ENCODE measurements at places on chromosomes 3 and 15. TPM values are rescaled to one million over a fixed set of nuclear protein-coding genes. Genes with fewer than 3 reads are reported as not detected.
A peak's percentile ranks its signal among the peaks of the same experiment; 100 is the strongest.

DNA sequence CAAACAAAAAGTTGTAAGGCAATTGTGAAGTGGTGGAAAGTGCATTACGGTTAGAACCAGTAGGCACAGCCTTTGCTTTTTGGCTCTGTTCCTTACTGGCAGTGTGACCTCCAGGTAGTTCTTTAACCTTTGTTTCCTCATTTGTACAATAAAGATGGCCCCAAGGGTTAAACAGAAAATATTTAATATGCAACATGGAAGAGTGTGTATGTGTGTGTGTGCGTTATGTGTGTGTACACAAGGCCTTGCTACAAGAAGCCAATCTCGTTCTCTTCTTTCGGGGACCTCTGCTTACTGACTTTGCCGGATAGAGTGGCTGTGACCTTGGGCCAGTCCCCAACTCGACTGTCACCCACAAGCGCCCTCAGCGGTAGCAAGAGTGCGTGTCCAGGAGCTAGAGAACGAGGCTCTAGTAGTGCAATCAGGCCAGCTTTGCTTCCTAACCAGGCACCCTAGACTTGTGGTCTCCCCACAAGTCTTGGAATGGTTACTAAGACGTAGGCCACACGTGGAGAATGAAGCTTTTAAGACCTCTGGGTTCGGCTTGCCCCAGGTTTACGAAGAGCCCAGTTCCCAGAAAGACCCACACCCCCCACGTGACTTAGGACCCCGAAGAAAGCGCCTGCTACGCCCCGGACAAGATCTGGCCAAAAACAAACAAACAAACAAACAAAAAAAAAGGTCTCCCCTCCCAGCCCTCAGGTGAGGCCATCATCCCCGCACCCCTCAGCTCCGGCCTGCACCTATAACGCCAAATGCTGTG is 593 bp downstream of the CIAO2A start:
- H3K4me1 ChIP-seq = peaks cover 44% of the 10 kb centered on the region
- H3K36me3 ChIP-seq = peaks cover 4% of the 10 kb centered on the region
- peak overlapping the region; percentile 98 for H3K4me3 ChIP-seq
- peak overlapping the region; percentile 88 for H3K27ac ChIP-seq
- DNase-seq = peak; percentile 55

CCDC54 gene
- total RNA-seq = not detected

HHATL gene
- total RNA-seq = not detected

DNA sequence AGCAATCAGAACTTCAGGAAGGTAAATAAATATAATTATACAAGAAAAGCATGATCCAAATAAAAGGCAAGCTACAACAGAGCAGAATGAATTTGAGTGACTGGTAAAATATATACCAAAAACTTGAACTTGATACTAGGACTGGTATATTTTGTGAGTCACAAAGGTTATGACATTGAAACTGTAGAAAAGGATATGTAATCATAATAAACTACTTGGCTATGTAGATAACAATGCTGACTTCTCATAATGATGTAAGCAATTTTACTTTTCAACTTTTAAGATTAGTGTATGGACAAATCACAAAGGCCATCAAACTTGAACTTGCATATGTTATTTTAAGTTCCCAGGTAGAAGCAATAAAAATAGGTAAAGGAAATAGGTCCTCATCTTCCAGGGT is 384.5 kb upstream of the NECTIN3 start:
- H3K4me1 ChIP-seq = no peaks in the 10 kb centered on the region
- H3K27ac ChIP-seq = no peak overlapping the region
- no peaks in the 10 kb centered on the region for H3K27me3 ChIP-seq
- no peaks in the 10 kb centered on the region for H3K36me3 ChIP-seq

GRCh38 chr3:127758013-127758412 is 64.3 kb downstream of the MGLL start:
- no peak overlapping the region for H3K27ac ChIP-seq
- H3K4me1 ChIP-seq = no peaks in the 10 kb centered on the region
- no peak for DNase-seq
- H3K4me3 ChIP-seq = no peak overlapping the region
- no peaks in the 10 kb centered on the region for H3K36me3 ChIP-seq

DNA sequence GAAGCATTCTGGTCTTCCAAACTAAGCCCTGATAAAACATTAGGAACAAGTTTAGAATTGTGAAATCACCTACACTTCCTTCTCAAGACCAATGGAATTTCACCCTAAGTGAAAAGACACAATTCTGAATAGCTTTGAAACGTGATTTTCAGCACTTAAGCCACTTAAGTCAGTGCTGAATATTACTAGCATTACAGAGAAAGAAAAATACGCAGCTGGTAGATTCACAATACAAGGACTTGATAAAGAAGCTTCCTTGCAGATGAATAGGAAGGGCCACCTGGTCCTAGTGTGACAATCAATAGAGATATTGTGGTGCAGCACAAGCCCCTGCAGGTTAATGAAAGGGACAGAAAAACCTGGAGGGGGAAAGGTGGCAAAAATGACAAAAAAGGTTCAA is 353.1 kb upstream of the ALCAM start:
- H3K27me3 ChIP-seq = no peaks in the 10 kb centered on the region
- DNase-seq = no peak
- H3K36me3 ChIP-seq = no peaks in the 10 kb centered on the region

GATM gene
- 1.9 TPM for total RNA-seq

SERPINI2 gene
- total RNA-seq = not detected

DNA sequence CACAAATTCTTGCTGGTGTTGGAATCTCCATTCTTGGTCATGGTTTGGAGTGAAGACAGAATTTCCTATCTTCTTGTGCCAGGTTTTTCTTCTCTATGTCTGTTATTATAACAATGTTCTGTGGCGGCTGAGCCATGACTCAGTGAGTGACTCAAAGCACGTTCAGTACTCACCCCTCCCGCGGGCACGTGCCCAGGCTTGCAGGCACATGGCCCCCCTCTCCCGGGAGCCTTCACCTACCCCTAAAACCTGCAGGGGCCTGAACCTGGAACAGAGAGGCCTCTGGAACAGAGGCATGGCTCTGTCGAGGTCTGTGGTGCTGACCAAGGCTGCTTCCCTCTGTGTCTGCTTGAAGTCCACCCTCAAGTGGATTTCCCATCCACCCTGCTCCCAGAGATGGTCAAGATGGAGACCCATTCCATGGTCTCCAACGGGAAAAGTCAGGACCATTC is 27.6 kb downstream of the PLXNB1 start:
- no peaks in the 10 kb centered on the region for H3K4me1 ChIP-seq
- H3K36me3 ChIP-seq = no peaks in the 10 kb centered on the region
- no peak overlapping the region for H3K4me3 ChIP-seq

DNA sequence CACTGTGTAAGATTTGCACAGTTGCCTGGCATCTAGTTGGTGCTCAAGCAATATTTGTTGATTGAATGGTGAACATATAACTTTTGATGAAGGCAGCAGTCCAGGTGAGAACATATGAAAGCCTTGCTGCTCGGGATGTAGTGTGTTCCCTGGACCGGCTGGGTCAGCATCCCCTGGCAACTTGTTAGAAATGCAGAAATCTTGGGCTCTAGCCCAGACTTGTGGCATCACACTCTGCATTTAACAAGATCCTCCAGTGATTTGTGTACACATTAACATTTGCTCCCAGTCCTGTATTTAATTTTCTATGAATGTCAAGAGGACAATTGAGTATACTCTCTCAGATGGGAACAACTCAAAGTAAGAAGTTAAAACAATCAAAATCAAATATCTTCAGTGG is 69.0 kb upstream of the SAMMSON start:
- no peak overlapping the region for H3K27ac ChIP-seq
- H3K4me1 ChIP-seq = no peaks in the 10 kb centered on the region
- no peak for DNase-seq

GRCh38 chr3:49793486-49794085 is 6.1 kb downstream of the CDHR4 start:
- DNase-seq = no peak
- H3K36me3 ChIP-seq = no peaks in the 10 kb centered on the region
- H3K4me3 ChIP-seq = no peak overlapping the region
- H3K27ac ChIP-seq = no peak overlapping the region
- no peaks in the 10 kb centered on the region for H3K27me3 ChIP-seq
- H3K4me1 ChIP-seq = peaks cover 5% of the 10 kb centered on the region

DNA sequence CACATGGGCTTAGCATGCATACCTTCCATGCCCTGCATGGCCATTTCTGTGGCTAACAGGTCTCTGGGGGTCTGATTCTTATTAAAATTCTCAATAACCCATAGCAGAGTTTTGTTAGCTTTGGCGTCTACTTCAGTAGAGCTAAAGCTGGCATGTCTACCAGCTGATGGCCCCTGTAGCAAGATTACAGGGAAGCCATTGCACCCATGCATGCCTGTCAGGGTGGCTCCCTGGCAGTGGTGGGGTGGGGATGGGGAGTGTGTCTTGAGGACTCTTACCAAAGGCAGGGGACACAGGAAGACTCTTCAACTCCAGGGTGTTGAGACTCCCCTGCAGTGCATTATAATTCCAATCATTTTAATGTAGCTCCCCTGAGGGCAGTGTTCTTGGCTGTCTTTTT is 4.7 kb downstream of the KY start:
- H3K27ac ChIP-seq = no peak overlapping the region
- DNase-seq = no peak
- no peaks in the 10 kb centered on the region for H3K4me1 ChIP-seq
- no peaks in the 10 kb centered on the region for H3K27me3 ChIP-seq

DNA sequence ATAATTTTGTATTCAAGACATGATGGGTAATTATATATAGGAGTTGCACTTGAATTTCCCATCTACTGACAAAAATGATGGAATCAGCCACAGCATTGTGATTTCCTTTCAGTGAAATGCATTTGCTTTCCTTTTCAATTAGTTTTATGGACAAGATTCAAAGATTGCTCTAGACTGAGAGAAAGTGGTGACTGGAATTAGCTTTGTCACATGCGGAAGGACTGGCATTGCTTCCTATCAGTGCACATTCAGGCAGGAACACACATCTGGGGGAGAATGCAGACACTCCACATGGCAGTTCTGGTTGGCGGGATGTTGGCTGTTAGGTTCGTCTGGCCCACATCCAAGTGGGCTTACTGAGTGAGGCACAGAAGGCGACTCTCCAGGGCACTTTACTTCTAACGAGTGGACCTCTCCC is 399.3 kb upstream of the RGMA start:
- DNase-seq = no peak
- no peaks in the 10 kb centered on the region for H3K4me1 ChIP-seq
- H3K27ac ChIP-seq = no peak overlapping the region
- H3K4me3 ChIP-seq = no peak overlapping the region

SLC12A8 gene
- total RNA-seq = 1.0 TPM

DNA sequence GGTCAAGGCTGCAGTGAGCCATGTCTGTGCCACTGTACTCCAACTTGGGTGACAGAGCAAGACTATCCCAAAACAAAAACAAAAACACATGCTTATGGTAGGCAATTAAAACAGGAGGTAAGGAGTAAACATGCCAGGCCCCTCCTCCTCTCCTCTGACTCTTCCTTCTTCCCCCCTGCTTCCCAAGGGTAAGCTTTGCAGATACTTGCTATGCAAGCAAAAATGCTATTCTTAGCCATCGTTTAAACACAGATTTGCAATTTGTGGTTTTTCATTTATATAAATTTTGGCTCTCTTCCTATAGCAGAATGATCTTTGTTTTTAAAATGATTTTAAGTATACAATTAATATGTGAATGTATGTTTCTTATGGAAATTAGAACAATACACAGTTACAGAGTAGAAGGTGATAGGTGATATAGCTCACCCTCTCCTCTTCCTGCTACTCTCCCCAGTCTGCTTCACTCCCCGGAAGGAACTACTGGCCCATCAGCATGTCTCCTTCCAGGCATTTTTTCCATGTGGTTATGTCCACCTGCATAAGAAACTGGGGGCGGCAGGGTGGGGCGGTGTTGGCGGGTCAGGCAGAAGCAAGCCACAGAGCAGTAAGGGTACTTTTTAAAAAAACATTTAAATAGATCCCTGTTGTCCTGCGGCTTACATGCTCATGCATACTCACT is 42.1 kb downstream of the IGF1R start:
- no peak for DNase-seq
- no peak overlapping the region for H3K4me3 ChIP-seq
- H3K27me3 ChIP-seq = no peaks in the 10 kb centered on the region
- no peaks in the 10 kb centered on the region for H3K36me3 ChIP-seq
- peaks cover 15% of the 10 kb centered on the region for H3K4me1 ChIP-seq

- no peak for DNase-seq
- H3K27ac ChIP-seq = no peak overlapping the region
- H3K4me3 ChIP-seq = no peak overlapping the region
- no peaks in the 10 kb centered on the region for H3K36me3 ChIP-seq
- H3K27me3 ChIP-seq = no peaks in the 10 kb centered on the region
Measured at GRCh38 chr3:159266779-159267178, 464.9 kb downstream of the MFSD1 start.

GRCh38 chr3:74107451-74107850 is 482.7 kb upstream of the PDZRN3 start:
- H3K4me1 ChIP-seq = no peaks in the 10 kb centered on the region
- no peak overlapping the region for H3K4me3 ChIP-seq
- no peak overlapping the region for H3K27ac ChIP-seq
- no peaks in the 10 kb centered on the region for H3K36me3 ChIP-seq
- H3K27me3 ChIP-seq = no peaks in the 10 kb centered on the region

CPEB1 gene
- total RNA-seq = 0.44 TPM

- H3K27me3 ChIP-seq = no peaks in the 10 kb centered on the region
- DNase-seq = no peak
- no peak overlapping the region for H3K4me3 ChIP-seq
Measured at GRCh38 chr15:40430271-40430805, 10.4 kb upstream of the BAHD1 start.

CRABP1 gene
- total RNA-seq = not detected

GRCh38 chr3:14131134-14131533 is 6.3 kb downstream of the TMEM43 start:
- H3K36me3 ChIP-seq = peaks cover 67% of the 10 kb centered on the region
- DNase-seq = no peak
- peaks cover 17% of the 10 kb centered on the region for H3K4me1 ChIP-seq
- H3K27me3 ChIP-seq = no peaks in the 10 kb centered on the region

IL17RB gene
- total RNA-seq = 2.1 TPM

- DNase-seq = no peak
- H3K4me3 ChIP-seq = no peak overlapping the region
- H3K4me1 ChIP-seq = no peaks in the 10 kb centered on the region
- peaks cover 6% of the 10 kb centered on the region for H3K36me3 ChIP-seq
Measured at GRCh38 chr15:99696096-99696495, 37.1 kb downstream of the LYSMD4 start.

DNA sequence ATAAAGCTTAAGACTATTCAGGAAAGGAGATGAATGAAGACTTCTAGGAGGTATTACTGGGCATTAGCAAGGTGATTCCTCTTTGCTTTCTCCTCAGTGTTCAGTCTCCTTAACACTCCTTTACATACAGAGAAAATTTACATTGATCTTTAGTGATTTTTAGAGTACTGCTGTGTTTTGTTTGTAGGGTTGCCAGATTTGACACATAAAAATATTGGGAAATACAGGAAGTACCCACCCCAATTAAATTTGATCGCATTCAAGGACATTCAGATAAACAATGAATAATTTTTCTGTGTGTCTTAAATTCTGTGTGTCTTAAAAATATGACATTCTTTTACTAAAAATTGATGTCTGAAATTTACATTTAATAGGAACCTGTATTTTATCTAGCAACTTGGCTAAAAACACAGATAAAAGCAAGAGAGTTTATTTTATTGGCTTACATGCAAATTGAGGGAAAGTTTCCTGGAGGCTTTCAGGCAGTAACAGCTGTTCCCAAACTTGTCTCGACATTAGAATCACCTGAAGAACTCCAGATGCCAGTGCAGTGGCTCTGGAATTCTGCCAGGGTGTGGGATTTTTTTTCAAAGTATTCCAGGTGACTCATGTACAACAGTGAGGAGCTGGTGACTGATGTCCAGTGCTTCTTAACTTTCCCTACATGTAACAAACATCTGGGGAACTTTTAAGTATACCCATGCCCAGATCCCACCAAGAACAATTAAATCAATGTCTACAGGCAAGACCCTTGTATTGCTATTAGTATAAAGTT is 23.4 kb upstream of the PLOD2 start:
- H3K4me1 ChIP-seq = no peaks in the 10 kb centered on the region
- H3K27ac ChIP-seq = no peak overlapping the region
- H3K4me3 ChIP-seq = no peak overlapping the region
